ENCODE measurements at places on chromosomes 2 and 18.

GRCh38 chr2:31049916-31050588 lies 88.2 kb downstream of the GALNT14 start:
- no peak for DNase-seq

DNA sequence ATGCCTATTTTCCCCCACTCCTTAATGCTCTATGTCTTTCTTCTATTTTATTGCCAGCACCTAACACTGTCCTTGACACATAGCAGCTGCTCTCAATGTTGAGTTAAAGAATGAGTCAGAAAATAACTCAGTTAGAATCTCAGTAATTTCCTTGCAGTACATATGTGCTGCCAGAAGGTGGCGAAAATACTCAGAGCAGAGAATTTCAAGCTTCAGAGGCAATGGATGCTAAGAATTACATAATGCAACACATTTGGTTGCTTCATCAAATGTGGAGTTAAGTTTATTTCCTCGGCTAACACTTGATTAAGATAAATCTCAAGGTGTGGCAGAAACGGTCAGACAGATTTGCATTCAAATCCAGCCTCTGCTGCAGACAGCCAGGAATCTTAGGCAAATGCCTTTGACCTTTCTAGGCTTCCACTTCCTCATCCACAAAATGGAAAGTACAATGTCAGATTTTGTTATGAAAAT lies 105.6 kb downstream of the VSNL1 start:
- peak; percentile 73 for DNase-seq

- no peak for DNase-seq
Observed at GRCh38 chr2:14899621-14900414, 267.3 kb downstream of the LRATD1 start.

GRCh38 chr2:201275990-201276389 lies 15.7 kb downstream of the CASP8 start:
- no peak for DNase-seq

GRCh38 chr2:168294409-168294808 lies 47.0 kb upstream of the STK39 start:
- DNase-seq, result no peak

DNA sequence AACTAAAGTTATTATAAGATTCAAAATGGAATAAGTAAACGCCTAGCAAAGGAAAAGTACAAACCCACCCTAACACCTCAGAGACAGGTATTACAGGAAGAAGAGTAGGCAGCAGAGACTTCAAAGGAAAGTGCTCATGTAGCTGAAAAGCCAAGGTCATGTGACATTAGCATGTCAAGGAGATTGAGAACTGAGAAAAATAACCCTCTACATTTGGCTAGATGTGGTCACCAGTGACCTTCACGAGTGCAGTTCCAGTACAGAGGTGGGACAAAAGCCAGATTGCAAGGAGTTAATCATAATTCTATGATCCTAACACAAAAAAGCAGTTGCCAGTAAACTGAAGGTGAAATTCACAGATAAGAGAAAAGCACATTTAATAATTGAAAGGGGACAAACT lies 252.7 kb downstream of the ZEB2 start:
- DNase-seq, result no peak

GRCh38 chr2:240336820-240337427 lies 98.5 kb upstream of the GPC1 start:
- DNase-seq, result no peak

DNA sequence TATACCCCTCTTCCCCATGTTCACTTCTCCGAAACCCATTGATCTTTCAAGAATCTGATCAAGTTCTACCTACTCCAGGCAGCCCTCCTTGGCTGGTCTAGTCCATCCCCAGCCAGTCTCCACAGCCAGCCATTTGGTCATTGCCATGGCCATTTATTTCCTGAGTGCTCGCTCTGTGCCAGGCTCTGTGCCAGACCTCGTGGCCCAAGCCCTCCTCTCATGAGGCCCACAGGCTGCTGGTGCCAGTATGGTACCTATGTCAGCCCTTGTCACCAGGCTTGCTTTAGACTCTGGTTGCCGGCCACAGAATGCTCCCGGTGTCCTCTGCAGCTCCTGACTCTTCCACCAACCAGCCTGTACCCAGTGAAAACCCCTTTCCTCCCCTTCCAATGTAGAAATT lies 78.8 kb downstream of the CELF4 start:
- no peak for DNase-seq

GRCh38 chr2:158501301-158501700 lies 44.5 kb downstream of the PKP4 start:
- no peak for DNase-seq

GRCh38 chr2:205032093-205032551 lies 486.8 kb downstream of the PARD3B start:
- no peak for DNase-seq

DNA sequence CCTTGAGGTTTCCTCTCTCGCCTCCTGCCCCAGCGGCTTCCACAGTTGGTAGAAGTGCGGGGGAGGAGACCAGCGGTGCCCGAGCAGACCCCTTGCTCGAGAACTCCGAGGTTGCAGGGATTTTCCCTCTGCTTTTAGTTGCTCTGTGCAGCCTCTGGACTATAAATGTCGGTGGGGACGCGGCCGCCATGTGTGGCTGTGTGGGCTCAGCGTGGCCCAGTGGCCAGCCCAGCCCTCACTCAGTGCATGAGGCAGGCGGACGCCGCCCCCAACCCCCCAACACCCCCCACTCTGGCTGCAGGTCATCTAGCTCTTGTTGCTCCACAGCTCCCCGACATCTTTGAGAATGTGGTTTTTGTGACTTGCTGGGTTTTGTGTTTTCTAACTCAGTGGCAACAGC lies 15.3 kb upstream of the D2HGDH start:
- no peak for DNase-seq

- no peak for DNase-seq
Observed at GRCh38 chr2:169240405-169240804, 121.9 kb downstream of the LRP2 start.

GRCh38 chr18:77102259-77103040 lies 30.1 kb downstream of the MBP start:
- DNase-seq, result peak; percentile 65

GRCh38 chr2:127465258-127465657 lies 47.0 kb downstream of the PROC start:
- no peak for DNase-seq

DNA sequence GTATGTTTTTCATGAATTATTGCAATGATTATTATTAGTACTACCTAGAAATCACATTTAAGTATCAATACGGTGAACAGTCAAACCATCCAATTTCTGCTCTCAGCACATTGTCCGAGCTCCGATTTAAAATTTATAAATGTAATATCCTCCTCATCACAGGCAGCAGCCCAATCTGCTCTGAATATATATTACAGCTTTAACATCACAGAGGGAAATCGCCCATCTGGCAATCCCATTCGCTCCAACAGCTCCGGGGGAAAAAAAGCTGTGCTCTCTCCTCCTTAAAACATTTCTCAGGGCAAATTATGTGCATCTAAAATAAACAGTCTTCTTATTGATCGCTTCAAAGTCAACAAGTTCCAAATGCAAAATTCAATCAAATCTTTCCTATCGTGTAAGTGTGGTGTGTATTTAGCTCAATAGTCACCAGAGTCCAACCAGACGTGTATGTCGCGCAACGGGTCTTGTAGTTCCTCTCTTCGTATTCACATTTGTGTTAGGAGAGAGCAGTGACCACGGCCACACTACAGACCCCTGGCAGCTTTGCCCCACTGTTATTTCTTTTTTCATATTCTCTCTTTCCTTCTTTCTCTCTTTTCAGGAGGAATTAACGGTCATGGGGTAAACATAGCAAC lies 2.4 kb downstream of the FIGN start:
- DNase-seq, result no peak

DNA sequence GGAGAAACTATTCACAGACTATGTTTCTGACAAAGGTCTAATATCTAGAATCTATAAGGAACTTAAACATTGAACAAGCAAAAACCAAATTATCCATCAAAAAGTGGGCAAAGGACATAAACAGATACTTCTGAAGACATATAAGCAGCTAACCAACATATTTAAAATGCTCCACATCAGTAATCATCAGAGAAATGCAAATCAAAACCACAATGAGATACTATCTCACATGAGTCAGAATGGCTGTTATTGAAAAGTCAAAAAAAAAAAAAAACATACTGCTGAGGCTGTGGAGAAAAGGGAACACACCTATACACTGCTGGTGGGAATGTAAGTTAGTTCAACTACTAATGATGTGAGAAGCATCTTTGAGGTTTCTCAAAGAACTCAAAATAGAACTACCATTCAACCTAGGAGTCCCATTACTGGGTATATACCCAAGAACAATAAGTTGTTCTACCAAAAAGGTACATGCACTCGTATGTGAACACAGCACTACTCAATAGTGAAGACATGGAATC lies 220.4 kb upstream of the TFPI start:
- peak; percentile 11 for DNase-seq

- DNase-seq, result no peak
Observed at GRCh38 chr18:9094307-9095226, 7.9 kb upstream of the NDUFV2 start.

GRCh38 chr2:45777996-45778719 lies 126.7 kb downstream of the PRKCE start:
- no peak for DNase-seq

DNA sequence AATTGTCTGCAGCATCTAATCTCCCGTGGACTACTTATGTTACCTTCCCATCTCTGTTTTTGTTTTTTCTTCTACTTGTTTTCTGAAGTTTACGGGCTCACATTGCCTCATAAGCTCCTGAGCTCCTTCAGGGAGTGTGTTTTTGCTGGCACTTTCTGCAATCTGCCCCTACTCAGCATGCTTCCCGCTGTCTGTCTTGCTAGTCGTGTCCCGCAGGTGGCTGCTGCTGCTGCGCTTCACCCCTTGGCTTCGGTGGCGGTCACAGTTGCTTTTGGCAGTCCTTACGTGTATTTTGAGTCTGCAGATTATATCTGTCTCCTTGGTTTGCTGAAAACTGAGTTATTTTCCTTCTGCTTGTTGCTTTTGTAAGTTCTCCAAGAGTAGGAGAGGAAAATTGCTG lies 37.3 kb downstream of the FER1L5 start:
- no peak for DNase-seq

- no peak for DNase-seq
Observed at GRCh38 chr2:152407204-152407721, 72.3 kb downstream of the FMNL2 start.

DNA sequence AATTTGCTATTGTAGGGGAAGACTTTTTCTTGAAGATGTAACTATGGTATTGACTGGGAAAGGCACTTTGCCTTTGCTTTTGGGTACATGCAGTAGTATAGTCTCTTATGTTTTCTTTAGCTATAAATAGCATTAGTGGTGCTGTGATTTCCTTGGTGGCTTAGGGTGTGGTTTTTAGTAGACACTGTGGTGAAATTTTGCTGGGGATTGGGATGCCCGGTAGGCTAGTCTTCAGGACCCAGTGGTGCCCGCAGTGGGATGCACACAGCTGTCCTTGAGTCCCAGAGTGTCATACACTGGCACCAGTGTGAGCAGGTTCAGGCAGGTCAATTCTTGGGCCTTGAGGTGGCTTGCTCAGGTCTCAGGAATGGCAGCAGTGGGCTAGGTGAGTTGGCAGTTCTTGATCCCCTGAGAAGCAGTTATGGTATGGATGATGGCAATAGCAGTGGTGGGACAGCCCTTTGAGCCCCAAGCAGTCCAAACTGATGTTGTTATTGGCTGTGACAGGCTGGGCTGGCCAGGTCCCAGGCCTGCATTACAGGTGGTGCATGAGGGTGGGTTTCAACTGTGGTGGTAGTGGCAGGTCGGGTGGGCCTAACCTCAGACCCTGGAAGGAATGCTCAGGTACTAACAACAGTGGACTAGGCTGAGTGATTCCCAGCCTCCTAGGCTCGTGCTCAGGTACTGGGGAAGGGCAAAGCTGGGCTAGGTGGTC lies 124.3 kb downstream of the XRCC5 start:
- DNase-seq, result no peak

DNA sequence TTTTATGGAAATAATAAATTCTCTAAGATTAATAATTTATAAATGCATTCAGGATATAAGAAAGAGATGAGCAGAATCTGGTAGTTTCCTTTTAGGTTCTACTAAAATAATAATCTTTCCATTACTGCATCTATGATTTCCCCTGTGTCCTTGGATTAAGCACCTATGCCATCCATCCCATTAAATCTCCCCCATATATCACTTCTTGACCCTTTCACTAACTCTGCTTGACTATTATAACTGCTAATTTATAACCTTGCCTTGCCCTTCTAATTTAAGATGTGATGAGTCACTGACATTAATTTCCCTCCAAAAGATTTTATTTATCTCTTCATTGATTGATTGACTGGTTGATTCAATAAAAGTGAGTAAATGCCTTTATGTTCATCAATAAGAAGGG lies 348.3 kb upstream of the LRATD1 start:
- no peak for DNase-seq

GRCh38 chr2:102717308-102718018 lies 44.4 kb upstream of the TMEM182 start:
- DNase-seq, result no peak

DNA sequence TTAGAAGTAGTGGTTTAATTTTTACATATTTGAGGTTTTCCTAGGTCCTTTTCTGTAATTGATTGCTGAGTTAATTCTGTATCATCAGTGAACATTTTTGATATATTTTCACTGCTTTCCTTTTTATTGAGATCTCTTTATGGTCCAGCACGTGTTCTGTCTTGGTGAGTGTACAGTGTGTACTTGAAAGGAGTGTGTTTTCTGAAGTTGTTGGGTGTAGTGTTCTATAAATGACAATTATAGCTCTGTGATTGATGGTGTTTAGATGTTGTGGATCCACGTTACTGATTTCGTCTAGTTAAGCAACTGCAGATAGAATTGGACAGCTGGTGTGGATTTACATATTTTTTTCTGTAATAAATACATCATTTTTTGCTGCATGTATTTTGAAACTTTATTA lies 32.7 kb downstream of the AGFG1 start:
- DNase-seq, result no peak

- DNase-seq, result no peak
Observed at GRCh38 chr18:4060427-4061281, 394.5 kb downstream of the DLGAP1 start.

GRCh38 chr18:74635224-74635975 lies 37.7 kb downstream of the ZNF407 start:
- DNase-seq, result no peak

- no peak for DNase-seq
Observed at GRCh38 chr18:62258616-62259015, 66.5 kb upstream of the TNFRSF11A start.

DNA sequence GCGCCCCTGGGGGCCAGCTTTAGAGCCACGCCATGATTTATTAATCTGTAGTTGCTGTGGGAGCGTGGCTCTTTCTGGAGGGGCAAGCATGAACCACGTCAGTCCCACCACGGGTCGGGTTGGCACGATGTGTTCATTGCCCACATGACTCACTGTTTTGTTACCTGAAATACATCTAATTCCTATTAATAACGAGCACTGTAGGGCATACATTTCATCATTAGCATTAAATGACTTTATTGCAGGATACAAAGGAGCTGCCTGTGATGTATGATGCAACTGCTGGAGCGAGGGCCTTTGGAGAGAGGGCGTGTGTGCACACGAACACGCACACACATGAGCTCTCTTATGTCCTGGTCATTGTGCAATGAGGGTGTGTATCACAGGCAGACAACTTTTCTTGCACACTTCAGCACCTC lies 127.0 kb downstream of the INHBB start:
- DNase-seq, result no peak
